Eye (tissue), 1 donor: ENCODE measurements at places on chromosomes 11 and 22.
A peak's percentile ranks its signal among the peaks of the same experiment; 100 is the strongest.

DNA sequence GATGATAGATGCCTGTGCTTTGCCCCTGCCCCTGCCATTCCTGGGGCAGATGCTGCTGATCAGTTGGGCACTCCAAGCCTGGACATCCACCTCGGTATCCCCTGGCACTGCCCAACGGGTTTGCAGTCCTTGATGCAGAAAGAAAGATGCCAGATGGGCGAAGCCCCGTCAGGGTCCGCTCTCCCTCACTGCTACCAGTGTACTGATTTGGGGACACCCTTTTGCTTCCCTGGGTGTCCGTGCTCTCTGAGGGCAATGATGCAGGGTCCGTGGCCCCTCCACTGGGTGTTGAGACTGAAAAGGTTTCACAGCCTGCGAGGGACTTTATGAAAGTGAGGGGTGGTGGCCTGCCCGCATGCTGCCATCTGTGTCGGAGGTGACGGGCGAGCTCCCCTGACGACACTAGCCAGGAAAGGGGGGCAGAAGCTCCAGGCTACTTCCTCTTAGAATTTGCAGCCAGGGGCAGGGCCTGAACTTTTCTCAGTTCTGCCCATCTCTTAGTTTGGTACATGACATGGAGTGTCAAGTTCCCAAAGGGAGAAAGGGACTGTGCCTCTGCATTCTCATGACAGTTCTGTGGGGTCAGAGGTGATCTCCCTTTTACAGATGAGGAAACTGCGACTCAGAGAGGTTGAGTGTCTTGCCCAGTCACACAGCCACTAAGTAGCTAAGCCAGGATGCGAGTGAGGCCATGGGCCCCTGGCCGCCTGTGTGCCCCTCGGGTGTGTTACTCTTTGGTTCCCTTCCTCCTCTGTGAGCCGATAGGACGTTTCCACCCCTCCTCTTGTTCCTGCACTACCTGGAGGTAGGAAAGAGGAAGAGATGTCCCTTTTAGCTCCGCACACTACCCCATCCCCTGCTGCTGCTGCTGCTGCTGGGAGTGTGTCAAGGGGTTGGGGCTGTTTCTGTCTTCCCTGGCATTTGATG, 96.6 kb downstream of the BCR start:
- no peak for DNase-seq

DNA sequence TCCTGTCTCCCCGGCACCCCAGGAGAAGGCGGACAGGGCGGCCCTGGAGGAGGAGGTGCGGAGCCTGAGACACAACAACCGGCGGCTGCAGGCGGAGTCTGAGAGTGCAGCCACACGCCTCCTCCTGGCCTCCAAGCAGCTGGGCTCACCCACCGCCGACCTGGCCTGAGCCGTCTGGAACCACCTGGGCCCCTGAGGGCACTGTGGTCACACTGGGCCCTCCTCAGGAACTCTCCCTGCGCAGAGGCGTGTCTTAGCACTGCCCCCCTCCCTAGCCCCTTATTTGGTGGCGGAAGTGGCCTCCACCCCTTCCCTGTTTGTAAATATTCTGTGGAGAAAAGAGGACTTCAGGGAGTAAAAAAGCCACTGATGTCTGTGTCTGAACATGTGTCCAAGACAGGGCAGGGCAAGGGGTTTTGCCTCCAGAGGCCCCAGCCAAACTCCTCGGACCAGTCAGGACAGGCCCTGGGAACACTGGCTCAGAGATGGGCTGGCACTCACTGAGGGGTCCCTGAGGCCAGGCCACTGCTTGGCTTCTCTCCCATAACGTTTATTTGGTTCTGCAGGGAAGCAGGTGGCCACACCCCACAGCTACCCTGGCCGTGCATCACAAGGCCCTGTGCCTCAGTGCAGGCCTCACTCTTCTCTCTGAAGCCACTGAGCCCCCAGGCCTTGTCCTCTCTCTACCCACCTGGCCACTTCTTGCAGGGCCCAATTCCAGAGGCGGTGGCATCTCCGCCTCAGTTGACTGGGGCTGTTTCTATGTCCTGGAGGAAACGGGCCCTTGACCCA, 12.0 kb downstream of the RELA start:
- DNase-seq = no peak

DNA sequence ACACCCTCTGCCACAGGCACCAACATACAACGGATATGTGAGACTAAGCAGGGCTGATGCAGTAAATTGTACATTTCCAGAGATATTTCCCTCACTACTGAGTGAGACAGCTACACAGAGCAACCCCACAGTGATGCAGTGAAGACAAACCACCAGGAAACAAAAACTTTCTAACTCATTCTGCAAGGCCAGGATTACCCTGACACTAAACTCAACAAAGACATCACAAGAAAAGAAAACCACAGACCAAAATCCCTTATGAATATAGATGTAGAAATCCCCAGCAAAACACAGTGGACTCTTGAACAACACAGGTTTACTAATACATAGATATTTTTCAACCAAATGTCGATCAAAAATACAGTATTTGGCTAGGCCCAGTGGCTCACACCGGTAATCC, 1.5 kb upstream of the SLC7A4 start:
- DNase-seq = no peak

DNA sequence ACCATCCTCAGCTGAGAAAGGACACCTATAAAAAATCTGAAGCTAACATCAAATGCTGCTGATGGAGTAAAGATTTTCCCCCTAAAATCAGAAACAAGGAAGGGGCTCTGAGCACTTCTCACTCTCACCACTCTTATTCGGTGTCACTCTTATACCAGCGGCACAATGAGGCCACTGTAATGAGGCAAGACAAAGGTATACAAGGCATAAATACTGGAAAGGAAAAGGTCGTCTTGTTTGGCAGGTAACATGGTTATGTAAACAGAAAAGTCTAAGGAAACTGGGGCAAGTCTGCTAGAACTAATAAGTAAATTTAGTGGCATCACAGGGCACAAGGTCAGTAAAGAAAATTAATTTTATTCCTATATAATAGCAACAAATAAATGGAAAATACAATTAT, 8.1 kb upstream of the MOB2 start:
- DNase-seq = no peak

- DNase-seq = no peak
Measured at GRCh38 chr11:12266132-12266531, 111.2 kb upstream of the PARVA start.

DNA sequence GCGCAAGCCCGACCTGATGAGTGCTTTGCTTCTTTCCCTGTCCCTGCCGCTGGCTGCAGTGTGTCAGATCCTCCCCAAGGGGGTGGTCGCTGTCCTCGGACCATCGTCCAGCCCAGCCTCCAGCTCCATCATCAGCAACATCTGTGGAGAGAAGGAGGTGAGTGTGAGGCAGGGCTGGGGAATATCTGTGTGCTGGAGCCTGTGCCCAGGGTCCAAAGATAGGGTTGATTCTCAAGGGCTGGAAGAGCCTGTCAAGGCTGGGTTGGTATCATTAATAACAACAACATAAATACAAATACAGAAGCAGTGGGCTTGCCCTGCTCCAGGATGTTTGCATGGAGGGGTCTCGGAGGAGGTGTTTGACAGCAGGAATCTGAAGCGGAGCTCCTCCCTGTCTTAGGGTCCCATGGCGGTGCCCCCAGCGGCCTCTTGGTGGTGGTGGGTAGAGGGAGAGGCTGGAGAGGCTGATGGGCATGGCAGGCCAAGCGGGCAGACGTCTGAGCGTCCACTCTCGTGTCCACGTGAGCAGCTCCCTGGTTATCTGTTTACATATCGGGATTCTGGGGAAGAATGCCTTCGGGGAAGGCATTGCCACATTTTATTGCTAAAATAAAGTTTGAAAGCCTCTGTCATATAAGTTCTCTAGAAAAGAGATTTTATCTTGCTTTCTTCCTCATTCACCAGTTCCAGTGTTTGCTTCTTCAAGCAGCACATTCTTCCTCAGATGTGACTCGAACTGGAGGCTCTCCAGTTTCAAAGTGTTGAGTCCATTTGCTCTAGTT, 208.4 kb upstream of the TBCEL start:
- DNase-seq = no peak

DNA sequence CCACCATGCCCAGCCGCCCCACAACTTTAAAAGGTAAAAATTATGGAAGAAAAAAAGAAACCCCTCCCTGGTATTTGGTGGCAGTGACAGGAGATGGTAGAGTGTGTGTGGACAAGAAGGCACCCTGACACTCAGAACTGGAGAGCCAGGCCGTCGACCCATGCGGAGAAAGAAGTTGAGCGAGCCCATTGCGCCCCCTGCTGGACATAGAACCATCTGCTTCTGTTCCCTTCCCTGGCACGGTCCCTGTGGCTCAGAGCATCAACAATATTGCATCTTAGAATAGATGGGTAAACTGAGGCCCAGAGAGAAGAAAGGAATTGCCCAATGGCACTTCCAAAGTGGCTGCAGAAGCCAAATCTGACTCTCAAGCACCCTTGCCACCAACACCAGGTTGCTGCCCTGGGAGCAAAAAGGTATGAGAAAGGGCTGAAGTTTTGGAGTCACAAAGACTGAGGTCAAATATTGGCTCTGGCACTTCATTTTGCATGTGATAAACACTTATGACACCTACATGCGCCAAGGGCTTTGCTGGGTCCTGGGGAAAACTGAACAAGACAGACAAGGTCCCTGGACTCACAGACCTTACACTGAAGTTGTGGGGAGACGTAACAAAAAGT, 8.6 kb downstream of the MRPL11 start:
- peak; percentile 90 for DNase-seq

- DNase-seq = no peak
Measured at GRCh38 chr22:40397396-40397795, 27.0 kb downstream of the SGSM3 start.

GRCh38 chr11:15826826-15827225, 529.5 kb downstream of the SOX6 start:
- peak; percentile 75 for DNase-seq

- DNase-seq = no peak
Measured at GRCh38 chr22:22746963-22747933, 102.8 kb downstream of the GGTLC2 start.

GRCh38 chr11:92880381-92880780, 89.1 kb upstream of the MTNR1B start:
- DNase-seq = no peak

DNA sequence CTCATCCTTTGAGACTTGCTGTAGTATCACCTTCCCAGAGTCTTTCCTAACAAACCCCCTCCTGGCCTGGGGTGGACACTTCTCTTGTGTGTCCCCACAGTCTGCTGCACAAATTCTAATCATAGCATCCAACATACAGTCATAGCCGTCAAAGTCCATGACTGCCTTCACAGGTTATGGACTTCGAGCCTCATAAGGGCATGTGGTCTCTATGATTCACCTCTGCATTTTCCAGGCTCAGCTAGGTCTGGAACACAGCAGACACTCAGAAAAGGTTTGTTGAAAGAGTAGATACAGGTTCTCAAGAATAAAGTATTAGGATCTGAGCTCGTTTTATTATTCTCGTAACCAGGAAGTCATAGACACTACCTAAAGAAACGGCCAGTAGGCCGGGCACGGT, 13.2 kb upstream of the SCUBE2 start:
- DNase-seq = no peak

DNA sequence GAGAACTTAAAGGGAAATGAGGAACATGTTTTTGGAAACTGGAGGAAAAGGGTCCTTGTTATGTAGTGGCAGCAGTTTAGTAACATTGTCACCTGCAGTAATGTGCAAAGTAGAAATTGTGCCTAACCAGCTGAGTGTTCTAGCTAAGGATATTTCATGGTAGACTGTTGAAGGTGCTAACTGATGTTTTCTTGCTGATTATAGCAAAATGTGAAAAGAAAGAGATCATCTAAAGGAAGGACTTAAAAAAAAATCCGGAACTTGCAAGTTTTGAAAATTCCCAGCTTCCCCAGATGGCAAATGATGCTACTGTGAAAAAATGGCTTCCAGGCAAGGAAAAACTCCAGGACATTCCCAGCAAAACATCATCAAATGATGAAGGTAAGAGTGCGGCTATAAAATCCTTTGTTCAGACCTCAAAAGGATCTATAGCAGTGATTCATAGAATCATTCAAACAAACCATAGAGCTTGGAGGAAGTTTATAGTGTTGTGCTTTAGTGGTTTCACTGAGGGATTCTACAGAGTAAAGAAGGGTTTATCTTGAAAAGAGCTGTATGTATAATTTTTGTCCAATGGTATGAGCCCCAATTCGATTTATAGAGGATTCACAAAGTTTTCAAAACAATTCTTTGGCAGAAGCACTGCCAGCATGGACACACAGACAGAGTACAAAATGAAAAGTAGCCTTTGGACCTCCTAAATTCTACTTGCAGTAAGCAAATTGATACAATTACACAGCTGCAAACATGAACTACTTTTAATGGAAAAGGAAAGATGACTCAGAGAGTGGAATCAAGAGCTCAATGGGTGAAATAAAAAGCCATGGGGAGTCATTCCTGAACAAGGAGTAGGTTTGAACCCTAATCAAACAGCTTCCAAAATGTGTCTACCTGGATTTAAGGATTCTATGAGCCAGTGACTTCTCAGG, 4.3 kb upstream of the TRIM44 start:
- no peak for DNase-seq

DNA sequence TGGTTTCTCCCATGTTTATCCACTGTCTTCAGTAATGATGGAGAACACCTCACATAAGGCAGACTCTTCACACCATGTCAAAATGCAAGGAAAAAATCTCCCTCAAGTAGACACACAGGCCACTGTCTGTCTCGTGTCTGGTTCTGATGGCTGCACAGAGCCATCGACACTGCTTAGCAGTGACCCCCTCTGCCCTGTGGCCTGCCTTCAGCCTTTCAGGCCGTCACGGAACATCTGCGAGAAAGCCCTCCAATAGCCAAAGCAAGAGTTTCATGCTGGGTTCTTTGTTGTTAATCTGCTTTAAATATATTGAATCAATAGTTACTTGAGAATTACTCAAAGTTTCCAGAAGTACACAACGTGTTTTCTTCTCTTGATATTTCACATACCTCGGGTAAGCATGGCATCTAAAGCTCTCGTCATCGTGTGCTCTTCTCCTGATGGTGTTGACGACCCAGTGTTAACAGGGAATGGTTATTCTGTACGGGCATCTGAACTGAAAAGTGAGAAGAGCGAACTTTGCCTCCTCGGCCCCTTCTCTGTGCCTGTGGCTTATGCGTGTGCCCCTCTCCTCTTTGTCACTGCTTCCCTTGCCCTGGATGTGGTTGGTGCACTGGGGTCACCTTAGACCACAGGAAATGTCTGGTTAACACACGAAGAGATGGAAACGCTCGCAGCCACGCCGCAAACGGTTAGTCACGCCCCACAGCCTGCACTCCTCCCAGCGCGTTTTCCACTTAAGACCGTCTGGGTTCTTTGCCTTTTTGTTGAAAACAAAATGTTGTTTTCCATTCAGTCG, 33.4 kb upstream of the CTTN start:
- no peak for DNase-seq

- no peak for DNase-seq
Measured at GRCh38 chr22:19812910-19813309, 41.8 kb downstream of the GNB1L start.
